ENCODE measurements at places on chromosomes 3 and 15.

DNA sequence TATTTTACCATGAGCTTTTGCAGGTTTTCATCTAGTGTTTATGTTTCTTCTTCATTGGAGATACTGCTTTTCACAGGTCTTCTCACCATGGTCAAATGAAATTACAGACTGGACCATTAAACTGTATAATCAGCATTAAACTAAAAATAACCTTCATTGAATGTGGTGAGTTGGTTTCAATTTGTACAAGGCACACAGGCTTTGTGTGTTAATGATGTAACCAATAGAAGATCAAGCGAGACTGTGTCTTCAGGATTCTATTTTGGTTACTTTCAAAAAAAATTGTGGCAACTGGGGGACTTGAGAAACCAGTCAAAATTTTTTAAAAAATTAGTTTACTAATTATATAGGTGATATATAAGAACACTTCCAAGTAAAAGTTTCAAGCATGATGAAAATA is 54.3 kb upstream of the GCSAM start:
- DNase-seq: no peak

GRCh38 chr15:49103002-49103401 is 52.4 kb downstream of the COPS2 start:
- DNase-seq: no peak

GRCh38 chr3:87298111-87298718 is 21.8 kb upstream of the POU1F1 start:
- no peak for DNase-seq

DNA sequence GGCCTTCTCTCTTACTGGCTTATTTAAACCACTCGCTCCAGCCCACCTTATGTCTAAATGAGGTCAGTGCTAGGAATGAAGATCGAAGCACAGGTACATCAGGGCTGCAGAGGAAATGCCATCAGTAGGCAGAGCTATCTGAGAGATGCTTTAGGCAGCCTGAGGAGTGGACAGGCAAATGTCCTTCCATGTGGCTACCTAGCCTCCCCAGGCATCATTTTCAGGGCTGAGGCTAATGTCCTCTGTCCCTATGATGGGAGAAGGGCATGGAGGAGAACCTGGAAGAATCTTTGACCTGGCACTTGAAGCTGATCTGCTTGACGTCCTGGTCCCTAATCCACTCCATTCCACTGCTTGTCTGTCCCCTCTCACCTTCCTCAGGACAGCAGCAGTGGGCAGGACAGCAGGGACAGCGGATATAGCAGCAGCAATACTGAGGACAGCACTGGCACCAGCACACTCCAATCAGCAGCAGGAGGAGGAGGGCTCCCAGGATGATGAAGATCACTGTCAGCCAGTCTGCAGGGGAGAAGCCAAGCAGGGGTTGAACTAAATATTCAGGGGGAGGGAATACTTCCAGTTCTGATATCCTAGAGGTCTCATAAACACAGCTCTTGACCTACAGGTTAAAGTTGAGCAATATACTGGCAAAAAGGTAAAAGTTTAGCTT is 21.0 kb downstream of the ILDR1 start:
- DNase-seq: no peak

DNA sequence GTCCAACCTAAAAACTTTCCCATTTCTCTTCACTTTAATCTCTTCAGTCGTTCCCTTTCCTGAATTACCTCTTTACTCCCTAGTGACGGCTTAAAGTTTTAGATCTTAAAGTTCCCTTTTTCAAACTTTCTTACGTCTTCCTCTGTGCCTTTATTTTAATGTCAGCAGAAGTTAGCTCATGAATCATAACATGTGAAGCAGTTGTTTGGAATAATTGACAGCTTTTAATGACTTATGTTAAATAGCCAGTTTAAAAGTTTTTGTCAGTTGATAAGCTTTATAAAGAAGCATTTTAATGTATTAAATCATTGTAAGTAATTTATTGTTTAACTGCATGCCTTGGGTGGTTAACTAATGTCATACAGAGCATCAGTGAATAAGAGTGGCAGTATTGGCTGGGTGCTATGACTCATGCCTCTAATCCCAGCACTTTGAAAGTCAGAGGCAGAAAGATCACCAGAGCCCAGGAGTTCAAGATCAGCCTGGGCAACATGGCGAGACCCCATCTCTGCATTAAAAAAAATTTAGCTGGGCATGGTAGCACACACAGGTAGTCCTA is 33.9 kb downstream of the PIK3CA start:
- no peak for DNase-seq

DNA sequence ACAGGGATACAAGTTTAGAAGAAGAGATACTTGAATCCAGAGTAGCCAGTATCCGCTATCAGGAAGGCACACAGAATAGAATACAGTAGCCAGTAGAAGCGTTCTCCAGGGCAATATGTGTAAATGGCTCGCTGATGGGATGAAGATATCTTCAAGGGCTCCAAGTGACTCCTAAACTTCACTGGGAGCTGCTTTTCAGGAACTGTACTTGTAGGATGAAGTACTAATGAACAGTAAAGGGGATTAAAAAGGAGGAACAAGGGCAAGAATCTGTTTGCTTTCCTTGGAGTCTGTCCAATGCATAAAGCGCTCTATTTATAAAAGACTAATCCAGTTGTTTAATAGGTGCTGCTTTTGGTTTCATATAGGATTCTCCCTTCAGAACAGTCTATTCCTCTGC is 78.4 kb downstream of the THRB start:
- DNase-seq: no peak

DNA sequence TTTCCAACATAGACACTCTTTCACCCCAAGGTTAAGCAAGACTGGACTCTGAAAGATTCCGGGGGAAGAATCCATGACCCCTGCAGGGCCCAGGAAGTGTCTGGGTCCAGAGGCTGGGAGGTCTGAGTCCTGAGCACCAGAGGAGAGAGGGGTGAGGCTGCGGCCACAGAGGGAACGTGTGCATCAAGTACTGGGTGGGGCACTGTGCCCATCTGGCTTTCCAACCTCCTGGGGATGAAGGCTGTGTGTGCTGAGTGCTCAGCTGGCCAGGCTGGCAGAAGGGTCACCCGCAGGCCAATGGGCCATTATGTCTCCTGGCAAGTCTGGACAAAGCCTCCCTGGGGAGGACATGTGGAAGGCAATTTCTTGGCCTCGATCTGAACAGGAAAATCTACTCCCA is 3.3 kb downstream of the CHRNA3 start:
- no peak for DNase-seq

DNA sequence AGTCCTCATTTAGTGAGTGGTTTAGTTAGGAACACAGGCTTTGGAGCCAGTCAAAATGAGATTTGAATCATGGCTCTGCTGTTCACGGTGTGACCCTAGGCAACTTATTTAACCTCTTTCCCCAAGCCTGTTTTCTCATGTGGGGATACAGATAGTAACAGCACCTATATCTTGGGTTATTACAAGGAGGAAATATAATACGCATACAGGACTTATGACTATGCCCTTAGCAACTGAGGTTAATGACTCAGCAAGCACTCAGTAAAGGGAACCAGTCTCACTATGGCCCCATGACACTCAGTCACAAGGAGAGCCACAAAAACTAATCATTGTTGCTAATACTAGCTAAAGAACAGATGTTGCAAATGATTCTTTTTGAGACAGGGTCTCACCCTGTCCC is 45.9 kb downstream of the SUMF1 start:
- no peak for DNase-seq

Measured in stimulated activated CD8-positive, alpha-beta memory T cell treated with anti-CD3 and anti-CD28 coated beads, Interleukin-7, amount 100 ng/mL, for 24 hours (primary cell).